ENCODE measurements at places on chromosomes 11 and 22.

DNA sequence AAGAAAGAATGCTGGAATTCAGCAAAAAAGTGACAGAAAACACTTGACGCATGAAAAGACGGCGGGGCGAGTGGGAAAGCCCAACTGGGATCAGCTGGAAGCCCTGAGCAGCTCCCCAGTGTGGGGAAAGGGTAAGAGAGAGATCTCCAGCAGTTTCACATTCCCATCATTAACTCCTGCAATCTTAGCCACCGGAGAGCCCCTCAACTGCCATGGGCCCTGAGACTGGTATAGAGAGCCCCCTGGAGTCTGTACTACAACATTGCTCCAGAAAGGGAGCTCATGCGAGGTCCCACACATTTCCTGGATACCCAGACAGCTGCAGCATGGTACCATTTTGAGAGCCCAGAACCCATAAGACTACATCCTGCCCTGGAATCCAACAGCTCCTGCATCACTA is 31.1 kb downstream of the MRGPRX4 start:
- DNase-seq, result peak; percentile 64

- no peak for DNase-seq
These were observed 22.6 kb downstream of the NEAT1 start for GRCh38 chr11:65445101-65445603.

DNA sequence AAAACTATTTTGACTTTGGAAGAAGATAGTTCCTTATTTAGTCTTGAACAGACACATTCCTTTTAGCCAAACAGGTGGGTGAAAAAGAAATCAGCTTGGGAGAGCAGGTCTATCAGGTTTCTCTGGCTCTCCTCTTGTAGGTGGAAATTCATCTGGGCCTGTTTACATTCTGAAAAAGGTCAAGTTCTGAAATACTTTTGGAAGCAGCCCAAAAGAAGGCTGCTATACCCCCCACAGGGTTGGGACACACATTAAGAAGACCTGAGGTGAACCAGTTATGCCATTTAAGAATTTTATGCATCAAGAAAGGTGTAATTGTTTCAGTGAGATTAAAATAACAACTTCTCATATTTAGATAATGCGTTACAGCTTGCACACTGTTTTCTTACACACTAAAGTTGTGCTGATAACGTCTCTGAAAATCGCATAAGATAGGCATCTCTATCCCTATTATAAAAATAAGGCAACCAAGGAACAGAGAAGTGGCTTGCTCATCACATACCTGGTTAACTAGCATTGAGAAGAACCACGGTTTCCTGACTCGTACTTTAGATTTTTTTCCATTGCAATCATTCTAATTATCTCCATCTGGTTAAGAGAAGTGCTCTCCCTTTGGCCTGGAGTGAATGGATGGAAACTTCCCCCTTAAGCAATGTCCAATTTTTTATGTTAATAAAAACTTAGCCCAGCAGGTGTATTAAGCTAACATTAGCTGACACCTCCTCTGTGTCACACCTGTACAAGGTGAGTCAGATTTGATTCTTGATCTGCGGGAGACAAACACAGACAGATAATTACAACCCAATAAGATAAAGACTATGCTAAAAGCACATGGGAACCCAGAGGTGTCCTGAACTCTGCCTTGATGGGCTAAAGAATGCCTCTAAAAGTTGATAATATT is 60.5 kb upstream of the UCP3 start:
- DNase-seq, result no peak

DNA sequence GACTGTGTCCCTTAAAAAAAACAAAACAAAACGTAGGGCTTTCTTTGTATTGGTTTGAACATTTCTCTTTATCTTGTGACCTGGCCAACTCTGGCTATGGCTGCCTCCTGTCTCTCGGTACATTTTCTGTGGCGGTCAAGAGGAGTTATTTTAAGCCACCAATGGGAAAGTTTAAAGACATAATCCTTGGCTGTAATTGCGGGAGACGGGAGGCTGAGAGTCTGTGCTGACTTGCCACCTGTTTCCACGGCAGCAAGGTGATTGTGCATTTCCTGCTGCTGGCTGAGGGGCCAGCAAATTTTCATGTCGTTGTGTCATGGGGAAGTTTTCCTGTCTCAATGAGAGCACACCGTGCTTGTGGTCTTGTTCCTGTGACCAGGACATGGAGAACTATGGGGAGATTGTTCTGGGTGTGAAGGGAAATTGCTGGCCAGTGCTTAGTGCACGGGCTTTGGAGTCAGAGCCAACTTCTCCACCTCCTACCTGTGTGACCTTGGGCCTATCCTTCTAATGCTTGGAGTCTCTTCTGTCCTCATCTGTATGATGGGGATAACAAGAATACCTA is 11.0 kb downstream of the PTPRJ start:
- no peak for DNase-seq

DNA sequence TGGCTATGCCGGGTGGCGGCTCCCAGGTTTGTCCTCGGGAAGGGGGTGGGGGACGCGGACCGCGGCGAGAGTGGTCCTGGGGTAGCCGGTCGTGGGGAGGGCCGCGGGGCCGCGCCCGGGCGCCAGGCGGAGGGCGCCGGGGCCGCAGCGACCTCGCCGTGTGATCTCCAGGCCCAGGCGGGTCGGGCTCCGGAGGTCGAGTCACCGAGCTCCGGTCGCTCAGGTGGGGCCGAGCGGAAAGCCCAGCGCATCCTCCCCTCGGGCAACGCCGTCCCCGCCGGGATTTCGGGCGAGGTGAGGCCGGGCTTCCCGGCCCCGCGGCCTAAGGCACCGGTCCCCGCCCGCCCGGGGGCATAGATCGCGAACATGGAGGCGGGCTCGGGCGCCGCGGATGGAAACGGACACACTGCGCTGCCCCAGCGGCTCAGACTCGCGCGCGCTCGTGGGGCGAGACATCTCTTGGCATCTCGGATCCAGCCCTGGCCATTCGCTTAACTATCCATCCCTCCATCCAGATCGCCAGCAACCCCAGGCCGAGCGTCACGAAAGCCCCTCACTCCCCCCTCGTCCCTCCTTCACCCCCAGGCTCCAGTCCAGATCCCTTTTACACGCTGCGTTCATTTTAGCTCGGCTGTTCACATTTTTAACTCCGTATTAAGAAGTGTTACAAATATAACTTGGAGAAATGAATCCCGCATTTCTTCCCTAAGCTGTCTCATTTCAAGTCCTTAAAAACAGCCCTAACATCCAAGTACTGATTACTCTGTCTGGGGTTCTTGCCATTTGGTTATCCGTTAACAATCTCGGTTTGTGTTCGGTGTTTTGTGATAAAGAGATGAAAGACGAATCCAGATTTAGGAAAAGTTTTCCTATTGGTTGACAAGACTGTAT is 460 bp downstream of the ZC3H12C start:
- peak; percentile 37 for DNase-seq

- no peak for DNase-seq
These were observed 99.3 kb upstream of the GAL start for GRCh38 chr11:68584991-68585524.

GRCh38 chr11:124941703-124942102 is 5.9 kb upstream of the HEPACAM start:
- no peak for DNase-seq

GRCh38 chr11:27933992-27934829 is 173.7 kb downstream of the KIF18A start:
- DNase-seq, result no peak

DNA sequence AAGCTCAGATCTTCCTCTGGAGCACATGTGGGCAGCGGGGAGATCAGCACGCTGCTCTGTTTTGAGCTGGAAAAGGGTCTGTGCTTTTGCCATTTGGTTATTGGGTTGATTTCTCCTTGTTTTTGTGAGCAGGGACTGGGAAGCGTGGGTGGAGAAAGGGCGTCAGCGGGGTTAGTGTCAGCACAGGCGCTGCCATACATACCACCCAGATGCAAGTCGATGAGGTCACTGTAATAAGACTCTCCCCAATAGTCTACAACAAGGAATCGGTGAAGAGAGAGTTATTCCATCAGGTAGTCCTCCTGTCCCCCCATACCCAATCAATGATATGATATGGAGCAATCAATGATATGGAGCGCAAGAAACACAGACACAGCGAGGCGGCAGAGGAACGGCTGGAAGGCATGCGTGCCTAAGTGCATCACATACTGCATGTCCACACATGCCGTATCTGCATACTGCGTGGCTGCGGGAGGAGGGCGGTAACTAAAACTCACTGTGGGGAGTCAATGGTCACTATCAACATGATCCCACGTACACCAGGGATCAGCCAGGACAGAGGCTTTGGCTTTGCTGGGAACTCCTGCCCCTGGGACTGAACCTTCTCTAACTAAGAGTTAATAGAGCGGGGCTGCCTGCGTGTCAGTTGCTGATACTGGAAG is 29.5 kb upstream of the BID start:
- no peak for DNase-seq

GRCh38 chr22:28268171-28268570 is 349.1 kb upstream of the PITPNB start:
- no peak for DNase-seq

- no peak for DNase-seq
These were observed 66.4 kb downstream of the UBASH3B start for GRCh38 chr11:122721964-122722266.

DNA sequence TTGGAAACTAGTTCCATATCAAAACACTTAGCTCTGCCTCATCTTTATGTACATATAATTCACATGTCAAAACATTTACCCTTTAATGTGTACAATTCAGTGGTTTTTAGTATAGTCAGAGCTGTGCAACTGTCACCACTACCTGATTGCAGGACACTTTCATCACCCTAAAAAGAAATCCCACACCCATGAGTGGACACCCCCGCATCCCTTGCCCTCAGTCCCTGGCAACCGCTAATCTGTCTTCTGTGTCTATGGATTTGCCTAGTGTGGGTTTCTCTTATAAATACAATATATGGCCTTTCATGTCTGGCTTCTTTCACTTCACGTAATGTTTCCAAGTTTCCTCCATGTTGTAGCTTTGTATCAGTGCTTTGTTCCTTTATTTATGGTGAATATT is 8.6 kb upstream of the EMID1 start:
- no peak for DNase-seq

- no peak for DNase-seq
These were observed 7.9 kb downstream of the TCN2 start for GRCh38 chr22:30614879-30615278.

DNA sequence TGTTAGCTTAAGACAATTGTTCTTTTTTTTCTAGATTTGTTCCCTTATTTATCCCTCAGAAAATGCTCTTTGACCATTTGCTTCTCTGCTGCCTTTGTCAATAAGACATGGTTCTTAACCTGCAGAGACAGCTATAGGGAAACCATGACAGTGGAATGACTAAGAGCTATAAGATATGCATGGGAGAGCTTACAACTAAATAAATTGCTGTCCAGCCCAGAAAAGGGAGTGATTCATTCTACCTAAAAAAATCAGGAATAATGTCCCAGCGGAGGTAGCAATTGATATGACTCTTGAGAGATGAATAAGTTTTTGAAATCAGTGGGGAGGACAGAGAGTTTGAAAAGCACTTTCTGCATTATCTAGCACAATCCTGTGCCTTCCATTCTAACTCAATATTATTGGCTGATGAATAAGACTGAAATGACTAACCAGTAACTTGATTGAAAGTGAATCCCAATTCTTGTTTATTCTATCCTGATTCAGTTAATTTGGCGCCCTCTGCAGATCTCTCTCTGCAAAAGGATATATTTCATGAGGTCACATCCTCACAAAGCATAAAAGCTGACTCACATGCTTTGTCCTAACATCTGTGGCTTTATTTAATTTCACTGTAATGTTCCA is 680.5 kb upstream of the API5 start:
- DNase-seq, result no peak

- DNase-seq, result no peak
These were observed 31.6 kb downstream of the MRGPRX4 start for GRCh38 chr11:18204220-18204619.

GRCh38 chr11:40162901-40163883 is 1296.3 kb downstream of the LRRC4C start:
- no peak for DNase-seq

- no peak for DNase-seq
These were observed 122.8 kb upstream of the TOP3B start for GRCh38 chr22:22105364-22105763.

- no peak for DNase-seq
These were observed 64.6 kb upstream of the CHST1 start for GRCh38 chr11:45730014-45730413.

DNA sequence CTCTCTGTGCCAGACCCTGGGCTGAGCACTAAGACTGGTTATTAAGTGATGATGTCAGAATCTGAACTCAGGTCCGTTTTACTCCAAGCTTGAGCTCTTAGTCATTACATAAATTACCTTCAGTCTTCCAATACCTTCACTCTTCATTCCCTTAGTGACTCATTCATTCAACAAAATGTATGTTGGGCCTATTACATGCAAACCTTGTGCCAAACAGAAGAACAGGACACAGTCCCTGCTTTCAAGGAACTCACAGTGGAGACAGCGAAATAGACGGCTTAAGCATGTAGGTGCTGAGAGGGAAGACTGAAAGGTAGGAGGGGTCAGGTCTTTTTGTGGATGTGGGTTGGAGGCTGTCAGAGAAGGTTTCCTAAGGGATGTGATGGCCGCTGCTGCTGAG is 3.3 kb downstream of the KCTD14 start:
- DNase-seq, result no peak

DNA sequence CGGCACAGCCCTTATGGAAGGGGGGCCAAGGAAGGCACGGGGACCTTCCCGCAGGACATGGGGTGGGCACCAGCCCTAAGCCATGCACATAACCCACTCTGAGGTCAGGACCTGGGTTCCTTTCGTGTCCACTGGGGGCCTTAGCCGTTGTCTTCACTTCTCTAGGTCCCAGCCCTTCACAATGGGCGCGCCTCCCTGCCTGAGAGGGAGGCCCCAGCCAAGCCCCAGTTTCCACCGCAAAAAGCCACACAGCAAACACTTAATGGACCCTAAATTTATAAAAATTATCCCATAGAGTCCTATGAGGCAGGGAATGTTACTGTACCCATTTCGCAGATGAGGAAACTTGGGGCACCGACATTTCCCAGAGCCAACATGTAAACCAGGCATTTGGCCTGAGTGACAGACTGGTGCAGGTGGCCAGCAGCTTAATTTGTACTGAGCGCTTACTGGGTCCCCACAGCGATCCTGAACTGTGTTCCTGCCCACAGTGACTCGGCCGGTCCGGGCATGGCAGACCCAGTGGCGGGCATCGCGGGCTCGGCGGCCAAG is 1.2 kb downstream of the GAS2L1 start:
- DNase-seq, result peak; percentile 48

DNA sequence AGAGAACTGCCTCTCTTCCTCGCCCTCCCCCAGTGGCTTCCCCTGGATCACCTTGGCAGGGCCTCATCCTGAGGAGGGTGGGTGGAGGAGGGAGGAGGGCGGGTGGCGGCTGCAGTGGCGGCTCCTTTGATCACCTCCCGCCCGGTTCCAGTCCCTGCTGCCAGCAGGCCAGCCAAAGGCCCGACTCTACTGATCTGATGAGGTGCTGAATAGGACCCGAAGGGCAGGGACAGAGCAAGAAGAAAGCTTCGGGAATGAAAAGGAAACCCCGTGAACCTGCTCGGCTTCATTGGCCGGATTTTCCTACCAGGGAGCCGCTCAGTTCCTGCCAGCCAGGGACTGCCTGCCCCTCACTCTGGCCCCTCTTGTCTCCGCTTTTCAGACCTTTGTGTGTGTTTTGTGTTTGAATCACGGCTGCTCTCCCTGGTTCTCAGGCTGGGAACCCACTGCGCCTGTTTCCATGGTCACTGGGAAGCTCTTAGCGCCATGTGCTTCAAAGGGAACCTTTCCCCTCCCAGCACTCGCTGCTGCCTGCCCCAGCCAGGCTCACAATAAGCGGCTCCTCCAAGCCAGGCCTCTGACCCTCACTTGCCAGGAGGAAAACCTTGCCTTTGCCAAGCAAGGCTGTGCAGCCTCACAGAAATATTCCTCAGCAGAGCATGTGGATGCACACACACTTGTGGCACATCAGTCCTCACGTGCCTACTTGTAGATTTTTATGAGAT is 56.8 kb downstream of the C22orf31 start:
- DNase-seq, result no peak

Measured in GM13977 (cell line).